ENCODE measurements at places on chromosomes 12 and 14. TPM values are rescaled to one million over a fixed set of nuclear protein-coding genes. Genes with fewer than 3 reads are reported as not detected.
A peak's percentile ranks its signal among the peaks of the same experiment; 100 is the strongest.

- no peak overlapping the region for H3K4me3 ChIP-seq
- H3K27ac ChIP-seq, result no peak overlapping the region
- H3K4me1 ChIP-seq, result peaks cover 18% of the 10 kb centered on the region
Measured at GRCh38 chr14:76377735-76378074, 1.8 kb downstream of the ESRRB start.

The GPR84 gene
- not detected for total RNA-seq

DNA sequence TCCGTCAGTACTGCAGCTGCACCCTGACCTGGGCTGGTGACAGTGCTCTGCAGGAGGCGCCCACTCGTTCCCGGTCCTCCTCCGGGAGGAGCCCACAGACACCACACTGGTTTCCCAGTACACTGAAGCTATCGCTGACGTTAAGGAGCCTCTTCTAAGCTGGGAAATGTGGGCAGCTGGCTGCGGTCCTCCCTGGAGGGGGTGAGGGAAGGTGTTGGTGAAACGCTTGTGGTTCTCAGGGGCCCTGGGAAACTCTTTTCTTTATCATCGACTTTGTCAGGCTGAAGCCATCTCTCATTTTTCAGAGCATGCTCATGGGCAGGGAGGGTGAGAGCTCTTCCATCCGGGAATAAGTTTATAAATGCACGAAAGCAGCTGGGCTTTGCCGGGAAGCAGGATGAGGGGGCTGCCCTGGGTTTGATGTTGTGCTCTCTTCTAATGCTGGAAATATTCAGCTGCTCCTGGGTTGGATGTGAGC lies 176.0 kb downstream of the CHST11 start:
- no peaks in the 10 kb centered on the region for H3K36me3 ChIP-seq
- no peak overlapping the region for H3K4me3 ChIP-seq
- DNase-seq, result peak; percentile 35
- peaks cover 6% of the 10 kb centered on the region for H3K27me3 ChIP-seq
- H3K4me1 ChIP-seq, result peaks cover 30% of the 10 kb centered on the region

DNA sequence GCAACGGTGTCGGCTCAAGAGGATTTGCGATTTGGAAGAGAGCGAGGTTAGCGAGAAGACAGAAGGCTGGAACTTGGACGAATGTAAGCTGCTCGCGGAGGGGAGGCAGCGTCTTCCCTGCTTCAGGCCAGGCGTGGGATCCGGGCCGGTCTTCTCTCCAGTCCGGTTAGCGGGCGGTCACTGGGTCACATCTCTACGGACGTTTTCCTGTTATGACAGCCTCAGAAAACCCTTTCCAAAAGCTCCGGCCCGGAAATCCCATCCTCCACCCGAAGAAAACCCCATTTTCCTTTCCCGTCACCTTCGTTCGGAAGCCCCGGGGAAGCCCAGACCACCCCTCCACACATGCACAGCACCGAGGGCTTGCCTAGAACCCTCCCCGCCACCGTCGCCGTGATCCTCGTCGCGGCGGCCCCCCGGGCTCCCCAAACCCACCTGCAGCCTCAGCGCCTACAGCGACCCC lies 268 bp downstream of the NDUFB1 start:
- peak overlapping the region; percentile 74 for H3K4me3 ChIP-seq
- H3K36me3 ChIP-seq, result peaks cover 12% of the 10 kb centered on the region
- peaks cover 10% of the 10 kb centered on the region for H3K4me1 ChIP-seq
- peak overlapping the region; percentile 96 for H3K27ac ChIP-seq

DNA sequence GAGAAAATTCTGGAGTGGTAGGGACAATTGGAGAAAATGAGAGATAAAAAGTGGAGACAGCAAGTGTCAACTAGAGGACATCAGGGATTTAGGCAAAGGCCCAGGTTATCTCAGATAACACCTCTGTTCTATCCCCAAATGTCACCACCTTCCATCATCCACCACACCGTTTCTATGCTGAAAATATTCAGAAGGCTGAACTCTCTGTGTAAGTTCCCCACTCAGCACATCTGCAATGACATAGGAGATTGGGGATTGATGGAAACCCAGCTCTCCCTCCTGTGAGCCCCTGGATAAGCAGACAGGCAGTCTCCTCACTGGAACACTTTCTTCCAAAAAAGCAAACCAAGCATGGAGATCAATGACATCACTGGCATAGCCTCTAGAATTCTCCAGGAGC lies 5.6 kb upstream of the OR10P1 start:
- no peaks in the 10 kb centered on the region for H3K27me3 ChIP-seq
- H3K36me3 ChIP-seq, result no peaks in the 10 kb centered on the region
- no peak overlapping the region for H3K27ac ChIP-seq
- H3K4me3 ChIP-seq, result no peak overlapping the region

DNA sequence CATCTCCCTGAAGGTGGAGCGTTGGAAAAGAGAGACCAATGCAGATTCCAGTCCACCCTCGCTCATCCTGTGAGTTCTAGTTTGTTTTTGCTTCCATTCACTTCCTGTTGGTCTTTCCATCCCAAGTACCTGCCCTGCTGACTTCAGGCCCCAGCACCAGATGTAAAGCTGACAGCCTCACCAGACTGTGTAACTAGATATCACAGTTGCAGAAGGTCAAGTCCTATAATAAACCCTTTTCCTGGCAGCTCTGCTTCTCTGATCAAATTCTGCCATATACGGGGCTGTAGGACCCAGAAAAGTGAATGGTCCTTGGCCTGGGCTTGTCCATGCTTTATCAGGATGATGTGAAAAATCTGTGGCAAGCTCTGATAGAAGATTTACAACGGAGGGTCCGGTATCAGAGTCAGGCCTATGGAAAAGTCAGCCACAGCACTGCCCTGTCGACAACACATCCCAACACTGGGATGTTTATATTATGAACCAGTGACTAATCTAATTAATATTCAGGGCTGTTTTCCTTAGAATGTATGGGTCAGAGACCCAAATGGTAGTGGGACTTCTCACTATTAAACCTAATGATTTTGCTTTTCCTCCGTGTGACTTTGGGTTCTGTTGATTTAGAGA lies 42.1 kb downstream of the CCDC175 start:
- H3K27me3 ChIP-seq, result no peaks in the 10 kb centered on the region
- no peak for DNase-seq
- H3K36me3 ChIP-seq, result no peaks in the 10 kb centered on the region
- no peak overlapping the region for H3K27ac ChIP-seq
- no peaks in the 10 kb centered on the region for H3K4me1 ChIP-seq
- H3K4me3 ChIP-seq, result no peak overlapping the region
